ENCODE measurements at places on chromosomes 5 and 9.
A peak's percentile ranks its signal among the peaks of the same experiment; 100 is the strongest.

- DNase-seq: no peak
These were observed 83.9 kb downstream of the RIC1 start for GRCh38 chr9:5712651-5713390.

DNA sequence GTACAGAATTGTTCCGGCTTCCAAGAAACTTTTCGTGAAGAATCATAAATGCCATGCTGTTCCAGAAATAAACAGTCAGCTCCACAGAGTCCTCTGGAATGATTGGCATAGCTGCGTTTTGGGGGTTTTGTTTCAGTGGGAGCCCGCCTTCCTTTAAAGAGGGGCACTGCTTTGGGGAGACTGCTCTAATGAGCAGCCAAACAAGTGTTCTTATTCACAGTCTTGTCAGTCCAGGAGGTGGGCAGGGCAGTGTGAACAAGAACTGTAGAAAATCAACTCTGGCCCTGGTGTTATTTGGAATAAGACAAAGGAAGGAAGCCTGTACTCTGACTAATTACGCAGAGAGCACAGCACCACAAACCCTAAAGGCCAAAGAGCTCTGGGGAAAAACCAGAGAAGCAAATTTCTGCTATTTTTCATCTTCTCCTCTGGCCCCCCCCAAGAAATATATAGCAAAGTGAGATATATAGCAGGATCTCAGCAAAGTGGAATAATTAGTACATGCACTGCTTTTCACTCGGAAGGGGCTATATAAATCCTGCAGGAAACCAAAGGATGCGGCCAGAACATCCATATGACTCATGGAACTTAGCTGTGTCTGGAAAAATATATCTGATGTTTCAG is 92.9 kb downstream of the GLDC start:
- no peak for DNase-seq

DNA sequence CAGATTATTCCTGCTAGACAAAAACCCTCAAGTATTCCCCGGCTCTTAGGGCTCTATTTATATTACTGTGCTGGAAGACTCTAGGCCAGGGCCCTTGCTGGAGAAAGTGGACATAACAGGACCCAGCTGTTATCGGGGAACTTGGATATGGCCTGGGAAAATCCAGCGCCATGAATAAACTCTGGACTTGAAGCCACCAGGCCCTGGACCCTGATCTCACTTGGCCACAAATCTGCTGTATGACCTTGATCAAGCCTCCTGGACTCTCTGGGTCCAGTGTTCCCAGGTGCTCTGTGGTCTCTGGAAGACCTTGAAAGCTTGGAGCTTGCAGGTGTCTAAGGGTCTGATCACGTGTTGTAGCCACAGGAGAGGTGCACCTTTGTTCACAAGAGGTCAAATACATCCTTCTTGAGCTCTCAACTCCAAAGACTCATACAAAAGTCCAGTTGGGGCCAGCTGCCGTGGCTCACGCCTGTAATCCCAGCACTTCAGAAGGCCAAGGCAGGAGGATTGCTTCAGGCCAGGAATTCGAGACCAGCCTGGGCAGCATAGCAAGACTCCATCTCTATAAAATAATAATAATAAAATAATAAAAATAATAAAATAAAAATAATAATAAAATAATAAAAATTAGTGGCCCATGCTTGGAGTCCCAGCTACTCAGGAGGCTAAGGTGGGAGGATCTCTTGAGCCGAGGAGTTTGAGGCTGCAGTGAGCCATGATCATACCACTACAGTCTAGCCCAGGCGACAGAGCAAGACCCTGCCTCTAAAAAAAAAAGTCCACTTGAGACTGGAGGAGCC is 26.5 kb downstream of the COL27A1 start:
- DNase-seq: no peak

DNA sequence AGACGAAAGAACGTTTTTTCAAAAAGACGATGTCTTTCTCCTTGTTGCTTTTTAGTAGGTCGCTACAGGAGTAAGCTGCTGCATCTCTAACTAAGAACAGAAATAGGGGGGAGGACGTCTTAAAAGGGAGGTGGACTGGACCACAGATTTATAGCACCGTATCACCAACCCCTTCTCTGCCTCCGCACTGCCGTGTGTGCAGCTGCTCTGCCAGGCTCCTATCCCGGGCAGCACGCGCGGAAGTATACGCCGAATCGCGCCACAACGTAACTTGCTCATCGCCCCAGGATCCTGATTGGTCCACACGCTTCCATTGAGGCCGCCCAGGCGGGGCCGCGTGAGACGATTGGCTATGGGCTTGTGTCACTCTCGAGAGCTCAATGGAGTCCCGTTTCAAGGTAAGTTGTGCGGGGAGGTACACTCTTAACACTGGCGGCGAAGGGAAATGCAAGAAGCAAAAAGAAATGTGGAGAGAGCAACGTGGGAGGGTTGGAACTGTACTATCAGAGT is at the start of gene ELAVL2:
TSS of gene ELAVL2 (minus strand) at position 121 of the 510 bp plus-strand sequence. CDS start 64,006 bp downstream, outside the sequence.
- DNase-seq: peak; percentile 97

- DNase-seq: no peak
These were observed 261.1 kb upstream of the DAPK1 start for GRCh38 chr9:87236546-87236945.

GRCh38 chr5:114311968-114312367 is 49.9 kb upstream of the KCNN2 start:
- DNase-seq: no peak

DNA sequence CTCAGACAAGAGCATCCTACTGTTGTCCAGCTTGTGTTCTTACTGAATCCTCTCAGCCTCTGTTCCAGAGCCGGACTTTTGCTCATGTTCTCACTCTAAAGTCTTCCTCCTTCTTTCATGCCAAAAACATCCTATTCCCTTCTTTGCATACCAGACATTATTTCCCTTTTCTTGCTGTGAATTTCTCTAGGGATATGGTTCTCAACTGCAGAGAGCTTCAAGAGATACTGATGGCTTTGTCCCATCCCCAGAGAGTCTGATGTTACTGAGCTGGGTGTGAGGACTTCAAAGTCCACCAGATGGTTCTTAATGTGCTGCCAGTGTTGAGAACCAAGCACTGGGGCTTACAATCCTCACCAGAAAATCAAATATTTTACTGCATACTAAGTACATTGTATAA is 98.6 kb upstream of the FER start:
- no peak for DNase-seq

DNA sequence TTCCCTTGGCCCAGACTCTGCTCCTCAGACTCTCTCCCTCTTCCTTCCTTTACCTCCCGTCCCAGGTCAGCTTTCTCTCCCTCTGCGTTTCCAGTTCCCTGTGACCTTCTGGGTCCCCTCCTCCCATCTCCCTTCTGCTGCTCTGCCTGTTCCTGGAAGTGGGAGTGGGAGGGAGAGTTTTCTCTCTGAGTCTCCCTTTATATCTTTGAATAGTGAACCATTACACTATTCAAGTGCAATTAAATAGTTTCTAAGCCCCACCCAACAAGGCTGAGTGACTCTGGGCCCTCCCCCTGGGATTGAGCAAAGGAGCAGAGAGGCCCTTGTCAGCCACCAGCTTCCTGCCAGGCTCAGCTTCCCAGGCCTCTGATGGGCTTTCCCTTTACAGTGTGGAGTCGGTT is 34.8 kb downstream of the THBS4 start:
- no peak for DNase-seq

DNA sequence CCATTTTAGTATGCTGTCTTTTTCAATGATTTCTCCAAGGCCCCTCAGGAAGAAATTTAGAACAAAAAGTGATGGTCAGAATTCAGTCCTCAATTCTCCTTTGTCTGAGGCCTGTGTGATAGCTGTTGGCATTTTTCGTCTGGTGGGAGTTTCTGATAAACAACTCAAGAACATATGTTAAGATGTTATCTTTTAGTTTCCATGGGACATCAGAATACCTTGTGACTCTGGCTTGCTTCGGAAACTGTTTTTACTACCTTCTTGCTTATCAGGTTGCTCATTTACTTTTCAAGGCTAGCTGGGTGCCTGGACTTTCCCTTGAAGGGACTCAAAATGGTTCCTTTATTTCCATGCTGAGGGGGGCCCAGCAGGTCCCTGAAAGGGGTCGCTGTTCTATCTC is 97.2 kb downstream of the INVS start:
- DNase-seq: no peak

DNA sequence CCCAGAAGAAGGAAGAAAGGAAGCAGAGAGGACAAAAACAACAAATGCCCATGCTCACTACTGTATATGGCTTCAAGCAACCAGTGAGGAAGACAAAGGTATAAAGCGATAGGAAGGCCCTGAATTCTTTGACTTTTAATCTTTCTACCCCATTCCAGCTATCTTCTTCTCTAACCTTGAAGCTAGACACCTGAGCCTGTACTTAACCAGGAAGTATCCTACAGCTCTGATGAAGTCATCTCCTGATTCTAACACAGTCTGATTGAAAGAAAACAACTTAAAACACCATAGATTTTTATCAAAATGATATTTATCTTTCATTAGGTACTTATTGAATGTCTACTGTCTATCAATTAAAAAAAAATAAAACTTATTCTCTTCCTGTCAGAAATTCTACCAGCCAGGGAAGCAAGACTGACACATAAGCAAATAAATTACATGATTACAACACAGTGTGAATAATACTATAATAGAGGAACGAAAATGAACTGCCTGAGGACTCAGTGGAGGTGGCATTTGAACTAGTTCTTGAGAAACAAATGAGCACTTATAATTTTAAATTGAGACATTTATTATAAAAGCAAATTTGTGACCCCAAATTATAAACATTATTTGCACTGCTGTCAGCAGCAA is 123.3 kb upstream of the ELL2 start:
- no peak for DNase-seq

DNA sequence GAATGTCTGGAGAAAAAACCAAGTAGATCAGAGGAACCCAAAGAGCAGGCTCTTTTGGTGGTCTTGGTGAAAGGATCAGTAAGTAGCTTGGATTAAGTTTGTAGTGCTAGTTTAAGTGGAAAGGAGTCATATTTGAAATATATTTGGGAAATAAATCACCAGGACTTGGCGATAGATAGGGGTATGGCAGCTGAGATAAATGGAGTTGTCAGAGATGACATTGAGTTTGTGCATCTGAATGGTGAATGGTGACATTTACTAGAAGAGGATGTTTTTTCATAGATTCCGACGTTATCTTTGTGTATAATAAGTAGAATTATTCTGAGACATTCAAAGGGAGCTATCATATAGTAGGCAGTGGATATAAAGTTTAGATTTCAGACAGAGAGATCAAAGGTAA is 143.6 kb upstream of the RASGRF2 start:
- no peak for DNase-seq

DNA sequence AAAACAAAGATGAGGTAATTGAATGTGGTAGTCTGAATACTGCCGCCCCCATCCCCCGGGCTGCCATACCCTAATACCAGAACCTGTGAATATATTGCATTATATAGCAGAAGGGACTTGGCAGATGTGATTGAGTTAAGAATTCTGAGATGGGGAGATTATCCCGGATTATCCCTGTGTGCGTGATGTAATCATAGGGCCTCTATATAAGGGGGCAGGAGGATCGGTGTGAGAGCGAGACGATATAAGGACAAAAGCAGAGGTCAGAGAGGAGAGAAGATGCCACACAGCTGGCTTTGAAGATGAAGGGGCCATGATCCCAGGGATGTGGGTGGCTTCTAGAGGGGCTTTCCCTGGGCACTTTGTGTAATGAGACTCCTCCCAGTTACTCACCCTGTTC is 101.7 kb upstream of the TLE1 start:
- DNase-seq: no peak

DNA sequence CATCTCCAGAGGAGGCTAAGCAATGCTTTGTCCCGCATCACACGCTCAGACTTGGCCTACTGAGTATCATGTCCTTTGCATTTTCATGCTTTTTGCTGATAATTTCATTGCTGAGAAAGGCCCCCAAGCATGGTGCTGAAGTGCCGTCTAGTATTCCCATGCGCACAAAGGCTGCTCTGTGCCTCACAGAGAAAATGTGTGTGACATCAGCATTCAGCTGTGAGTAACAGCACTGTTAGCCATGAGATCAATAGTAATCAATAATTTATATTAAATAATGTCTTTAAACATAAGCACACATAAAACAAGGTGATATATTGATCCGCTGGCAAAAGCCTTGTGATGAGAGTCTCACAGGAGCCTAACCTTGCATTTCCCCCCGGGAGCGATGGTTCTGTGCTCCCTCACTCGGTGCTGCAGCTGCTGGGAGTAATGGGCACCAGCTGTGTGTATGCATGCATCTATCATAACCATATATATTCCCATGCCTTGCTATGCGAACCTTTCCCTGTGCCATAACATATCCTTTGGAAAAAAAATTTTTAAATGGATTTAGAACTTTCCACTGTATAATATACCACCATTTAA is 50.4 kb upstream of the RNF130 start:
- no peak for DNase-seq

GRCh38 chr5:116209166-116209565 is 124.3 kb downstream of the COMMD10 start:
- DNase-seq: no peak

DNA sequence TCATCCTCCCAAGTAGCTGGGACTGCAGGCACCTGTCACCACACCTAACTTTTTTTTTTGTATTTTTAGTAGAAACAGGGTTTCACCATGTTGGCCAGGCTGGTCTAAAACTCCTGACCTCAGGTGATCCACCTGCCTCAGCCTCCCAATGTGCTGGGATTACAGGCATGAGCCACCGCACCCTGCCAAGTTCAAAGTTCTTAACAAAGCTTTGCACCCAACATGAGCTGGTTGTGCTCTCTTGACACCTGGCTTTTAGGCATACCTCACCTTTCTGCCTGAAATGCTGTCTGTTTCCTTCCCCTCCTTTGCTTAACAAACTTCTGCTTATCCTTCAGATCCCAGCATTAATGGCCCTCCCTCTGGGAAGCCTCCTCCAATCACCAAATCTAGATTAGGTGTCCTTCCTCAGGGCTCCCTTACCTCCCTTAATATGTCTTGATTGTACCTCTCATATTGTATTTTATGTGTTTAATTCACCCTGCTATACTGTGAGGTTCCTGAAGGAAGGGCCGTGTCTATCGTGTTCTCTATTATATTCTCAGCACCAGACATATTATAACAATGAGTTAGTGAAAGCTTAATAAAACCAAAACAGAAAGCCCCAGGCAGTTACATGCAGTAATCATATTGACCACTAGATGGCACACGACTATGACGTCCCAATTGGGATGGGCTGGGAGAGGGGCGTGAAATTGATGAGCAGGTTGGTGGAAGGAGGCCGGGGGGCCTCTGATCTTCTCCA is 62.9 kb upstream of the PPARGC1B start:
- DNase-seq: no peak

DNA sequence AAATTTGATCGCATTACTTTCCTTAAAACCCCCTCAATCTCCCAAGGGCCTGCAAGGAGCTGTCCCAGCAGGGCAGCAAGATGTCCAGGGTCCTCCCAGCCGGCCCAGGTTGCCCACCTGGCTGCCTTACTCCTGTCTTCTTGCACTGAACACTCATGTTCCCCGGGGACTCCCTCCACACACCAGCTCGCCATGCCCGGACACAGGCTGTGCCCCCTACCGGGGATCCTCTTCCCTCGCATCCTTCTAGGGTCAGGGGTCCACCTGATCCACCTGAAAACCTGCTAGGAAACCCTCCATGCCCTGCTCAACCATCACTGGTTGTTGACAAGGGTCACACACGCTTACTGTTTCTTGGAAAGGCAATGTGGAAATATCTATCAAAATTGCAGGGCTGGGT is 172.0 kb upstream of the MSX2 start:
- DNase-seq: no peak

- DNase-seq: no peak
These were observed 216.1 kb downstream of the TRIM36 start for GRCh38 chr5:114953565-114953964.

GRCh38 chr5:61991430-61991829 is 314.6 kb upstream of the KIF2A start:
- no peak for DNase-seq

GRCh38 chr5:142777099-142777498 is 6.9 kb downstream of the ARHGAP26 start:
- no peak for DNase-seq

- no peak for DNase-seq
These were observed 20.1 kb upstream of the NIM1K start for GRCh38 chr5:43171926-43172325.
